ENCODE measurements at places on chromosomes 2 and 18.

- DNase-seq = no peak
These were observed 207.9 kb downstream of the GLI2 start for GRCh38 chr2:120943403-120944034.

DNA sequence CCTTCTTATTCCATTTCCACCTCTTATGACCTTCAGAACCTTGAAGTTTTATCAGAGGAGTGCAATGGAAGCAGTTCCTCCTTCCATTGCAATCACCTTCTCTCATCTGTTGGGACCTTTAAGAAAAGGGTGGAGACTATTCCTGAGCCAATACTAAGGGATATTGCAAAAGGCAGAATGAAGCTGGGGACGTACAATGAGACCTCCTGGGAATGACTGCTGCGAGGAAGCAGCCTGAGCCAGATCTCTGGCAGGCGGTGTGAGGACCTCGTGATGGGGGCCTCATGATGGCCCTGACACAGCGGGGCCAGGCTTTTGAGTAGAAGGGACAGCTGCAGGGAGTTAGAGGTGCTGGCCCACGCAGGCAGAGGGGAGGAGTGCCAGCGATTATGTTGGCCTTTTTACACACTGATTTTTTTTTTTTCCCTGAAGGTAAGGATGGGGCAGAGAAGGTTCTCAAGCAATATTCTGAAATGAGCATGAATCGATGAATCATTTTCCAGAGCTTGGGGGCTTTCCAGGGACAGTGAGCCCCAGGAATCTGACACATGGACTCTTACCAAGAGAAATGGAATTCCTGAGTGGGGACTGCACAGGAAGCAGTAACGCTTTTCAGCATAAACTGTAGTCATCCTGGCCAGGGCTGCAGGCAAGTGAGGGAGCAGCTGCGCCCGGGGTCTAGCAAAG lies 40.0 kb upstream of the LAPTM4A start:
- no peak for DNase-seq

DNA sequence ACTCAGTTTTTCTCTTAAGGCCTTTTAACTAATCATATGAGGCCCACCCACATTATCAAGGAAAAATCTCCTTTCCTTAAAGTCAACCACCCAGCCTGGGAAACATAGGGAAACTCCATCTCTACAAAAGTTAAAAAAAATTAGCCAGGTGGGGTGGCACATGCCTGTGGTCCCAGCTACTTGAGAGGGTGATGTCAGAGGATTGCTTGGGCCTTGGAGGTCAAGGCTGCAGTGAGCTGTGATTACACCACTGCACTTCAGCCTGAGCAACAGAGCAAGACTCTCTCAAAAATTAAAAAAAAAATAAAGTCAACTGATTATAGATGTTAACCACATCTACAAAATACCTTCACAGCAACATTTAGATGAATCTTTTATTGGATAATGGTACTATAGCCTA lies 5.8 kb downstream of the DPYSL5 start:
- DNase-seq = no peak

DNA sequence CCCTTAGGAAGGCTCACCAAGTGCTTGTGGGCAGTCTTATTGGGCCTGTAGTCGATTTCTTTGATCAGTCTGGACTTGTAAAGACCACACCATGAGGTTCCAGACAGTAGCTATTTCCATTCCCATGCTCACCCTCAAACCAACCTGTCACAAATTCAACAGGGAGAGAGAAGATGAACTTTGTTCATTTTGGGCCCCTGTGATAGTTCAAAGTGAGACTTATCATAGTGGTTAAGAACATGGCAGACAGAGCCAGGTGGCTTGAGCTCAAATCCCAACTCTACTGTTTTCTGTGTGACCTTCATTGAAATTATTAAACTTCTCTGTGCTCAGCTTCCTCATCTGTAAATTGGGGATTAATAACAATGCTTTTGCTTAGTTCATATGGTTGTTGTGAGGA lies 53.9 kb upstream of the CTLA4 start:
- DNase-seq = no peak

- DNase-seq = no peak
These were observed 167.1 kb upstream of the RBMS1 start for GRCh38 chr2:160660741-160661140.

GRCh38 chr18:73006331-73006730 lies 138.5 kb upstream of the NETO1 start:
- no peak for DNase-seq

- no peak for DNase-seq
These were observed 92.3 kb downstream of the RAB3GAP1 start for GRCh38 chr2:135144343-135144742.

- DNase-seq = no peak
These were observed 159.5 kb downstream of the ACKR3 start for GRCh38 chr2:236728916-236729670.

DNA sequence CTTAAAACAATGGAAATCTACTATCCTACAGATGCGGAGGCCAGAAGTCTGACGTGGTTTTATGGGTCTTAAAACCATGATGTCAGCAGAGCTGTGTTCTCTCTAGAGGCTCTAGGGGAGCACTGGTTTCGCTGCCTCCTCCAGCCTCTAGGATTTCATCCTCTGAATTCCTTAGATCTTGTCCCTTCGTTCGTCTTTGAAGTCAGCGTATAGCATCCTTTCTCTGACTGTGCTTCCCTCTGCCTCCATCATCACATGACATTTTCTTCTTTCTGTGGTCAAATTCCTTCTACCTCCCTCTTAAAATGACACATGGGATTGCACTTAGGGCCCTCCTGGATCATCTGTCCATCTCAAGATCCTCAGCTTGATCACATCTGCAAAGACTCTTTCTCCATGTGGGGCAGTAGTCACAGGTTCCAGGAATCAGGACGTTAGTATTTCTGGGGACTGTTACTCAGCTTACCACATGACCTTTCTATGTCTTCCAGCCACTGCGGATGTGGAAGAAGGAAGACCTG lies 22.7 kb upstream of the NCK2 start:
- DNase-seq = no peak

- no peak for DNase-seq
These were observed 109.5 kb downstream of the FMNL2 start for GRCh38 chr2:152444448-152444847.

DNA sequence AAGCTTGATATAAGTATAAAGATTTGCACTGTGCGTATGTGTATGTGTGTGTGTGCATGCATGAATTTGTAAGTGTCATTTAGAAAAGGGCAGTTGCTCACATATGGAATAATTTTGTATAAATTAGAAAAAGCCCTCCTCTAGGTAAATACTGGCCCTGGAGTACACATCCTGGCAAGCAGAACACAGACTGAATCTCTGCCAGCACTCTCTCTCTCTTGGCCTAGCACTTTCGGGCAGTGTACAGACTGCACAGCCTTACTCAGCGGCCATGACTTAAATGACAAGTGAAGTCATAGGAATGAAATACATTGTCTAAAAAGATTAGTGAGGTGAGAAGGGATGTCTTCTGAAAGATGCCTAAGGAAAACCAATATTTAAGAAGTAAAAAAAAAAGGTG lies 214.1 kb downstream of the RDH14 start:
- DNase-seq = no peak

DNA sequence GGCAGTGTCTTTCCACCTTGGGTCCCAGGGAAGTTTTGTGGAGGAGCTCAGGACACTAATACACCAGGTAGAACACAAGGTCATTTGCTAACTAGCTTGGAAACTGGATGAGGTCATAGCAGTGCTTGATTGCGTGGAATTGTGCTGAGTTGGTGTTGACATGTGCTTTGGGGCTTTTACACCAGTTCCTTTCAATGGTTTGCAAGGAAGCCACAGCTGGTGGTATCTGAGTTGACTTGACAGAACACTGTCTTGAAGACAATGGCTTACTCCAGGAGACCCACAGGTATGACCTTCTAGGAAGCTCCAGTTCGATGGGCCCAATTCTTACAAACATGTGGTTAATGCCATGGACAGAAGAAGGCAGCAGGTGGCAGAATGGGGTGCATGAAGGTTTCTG lies 5.9 kb downstream of the CTLA4 start:
- DNase-seq = no peak

DNA sequence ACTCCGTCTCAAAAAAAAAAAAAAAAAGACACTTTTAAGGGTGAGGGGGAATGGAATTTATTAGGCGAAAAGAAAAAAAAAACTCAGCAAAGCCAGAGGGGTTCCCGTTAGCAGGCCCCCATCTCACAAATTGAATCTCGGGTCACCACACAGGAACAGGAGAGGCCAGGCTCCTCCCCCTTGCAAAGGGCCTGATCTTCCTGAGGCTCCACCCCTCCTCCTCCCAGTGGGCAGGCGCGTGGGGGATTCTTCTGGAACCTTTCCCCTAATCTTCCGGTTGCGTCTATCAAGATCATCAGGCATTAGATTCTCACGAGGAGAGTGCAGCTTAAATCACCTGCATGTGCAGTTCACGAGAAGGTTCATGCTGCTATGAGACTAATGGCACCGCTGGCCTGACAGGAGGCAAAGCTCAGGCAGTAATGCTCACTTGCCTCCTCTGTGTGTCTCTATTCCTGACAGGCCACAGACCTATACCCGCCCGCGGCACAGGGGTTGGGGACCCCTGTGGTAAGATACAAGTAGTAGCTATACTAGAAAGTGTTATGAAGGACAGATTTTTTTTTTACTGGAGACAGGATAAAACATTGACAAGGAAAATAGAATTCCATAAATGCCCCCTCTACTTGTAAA lies 45.8 kb downstream of the TAF4B start:
- no peak for DNase-seq

DNA sequence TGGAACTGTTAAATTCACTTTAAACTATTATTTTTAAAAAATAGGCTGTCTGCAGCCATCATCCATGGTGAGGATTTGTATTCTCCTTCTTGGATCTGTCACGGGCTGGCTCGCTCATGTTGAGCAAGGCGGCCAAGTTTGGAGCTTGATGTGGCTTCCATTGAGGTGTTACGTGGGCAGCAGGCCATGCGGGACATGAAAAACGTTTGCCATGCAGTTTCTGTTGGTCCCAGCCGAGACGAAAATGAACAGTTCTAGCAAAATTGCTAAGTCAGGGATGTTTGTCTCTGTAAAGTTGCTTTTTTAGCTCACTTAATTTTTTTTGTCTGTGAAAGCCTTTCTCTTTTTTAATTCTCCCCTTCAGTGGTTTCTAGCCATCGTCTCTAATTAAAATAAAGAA lies 70.2 kb upstream of the MGAT5 start:
- no peak for DNase-seq

- DNase-seq = no peak
These were observed 25.5 kb upstream of the IL37 start for GRCh38 chr2:112885506-112885902.

GRCh38 chr2:9057939-9058761 lies 54.7 kb upstream of the MBOAT2 start:
- DNase-seq = no peak

GRCh38 chr2:88221365-88221942 lies 51.3 kb downstream of the THNSL2 start:
- DNase-seq = no peak

DNA sequence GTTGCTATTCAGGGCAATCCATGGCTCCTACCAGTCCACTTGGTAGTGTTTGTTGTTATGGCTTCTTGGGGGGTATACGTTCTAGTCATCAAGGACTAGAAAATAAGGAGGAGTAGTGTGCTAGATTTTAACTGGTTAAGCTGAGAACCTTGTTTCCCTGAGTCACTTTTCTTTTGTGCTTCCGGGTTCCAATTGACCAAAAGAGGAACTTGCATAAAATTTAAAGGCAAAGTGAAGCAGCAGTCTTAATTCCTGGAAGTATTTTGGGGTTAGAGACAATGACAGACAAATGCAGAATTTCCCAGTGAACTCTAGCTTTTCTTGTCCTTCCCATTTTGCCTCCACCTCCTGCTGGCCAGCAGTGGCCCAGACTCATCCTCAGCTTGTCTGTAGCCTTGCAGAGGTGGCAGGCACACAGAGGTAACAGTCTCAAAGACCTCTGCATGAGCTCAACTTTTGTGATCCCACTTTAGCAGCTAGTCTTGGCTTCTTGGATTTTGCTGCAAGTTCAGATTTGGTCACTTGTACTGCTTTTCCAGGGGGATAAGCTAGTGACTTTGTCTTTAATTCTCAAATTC lies 1105.8 kb upstream of the NXPH2 start:
- DNase-seq = no peak

- no peak for DNase-seq
These were observed 8.9 kb upstream of the KCNK3 start for GRCh38 chr2:26683583-26683982.

DNA sequence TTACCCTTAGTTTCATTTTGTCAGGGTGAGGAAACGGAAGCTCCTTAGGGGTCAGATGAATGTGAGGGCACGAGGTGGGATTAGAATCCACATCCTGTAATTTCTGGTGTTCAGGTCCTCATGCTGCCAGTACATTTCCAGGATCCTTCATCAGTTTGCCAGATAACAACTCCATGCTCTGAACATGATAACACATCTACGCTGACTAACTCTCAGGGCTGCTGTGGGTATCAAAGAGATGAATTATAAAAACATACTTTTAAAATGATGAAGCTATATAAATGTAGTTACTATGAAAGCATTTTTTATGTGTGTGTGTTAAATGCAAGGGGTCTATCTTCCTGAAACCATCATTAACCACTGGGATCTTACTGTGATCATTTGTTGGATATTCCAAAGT lies 325.9 kb downstream of the SLC8A1 start:
- DNase-seq = no peak

DNA sequence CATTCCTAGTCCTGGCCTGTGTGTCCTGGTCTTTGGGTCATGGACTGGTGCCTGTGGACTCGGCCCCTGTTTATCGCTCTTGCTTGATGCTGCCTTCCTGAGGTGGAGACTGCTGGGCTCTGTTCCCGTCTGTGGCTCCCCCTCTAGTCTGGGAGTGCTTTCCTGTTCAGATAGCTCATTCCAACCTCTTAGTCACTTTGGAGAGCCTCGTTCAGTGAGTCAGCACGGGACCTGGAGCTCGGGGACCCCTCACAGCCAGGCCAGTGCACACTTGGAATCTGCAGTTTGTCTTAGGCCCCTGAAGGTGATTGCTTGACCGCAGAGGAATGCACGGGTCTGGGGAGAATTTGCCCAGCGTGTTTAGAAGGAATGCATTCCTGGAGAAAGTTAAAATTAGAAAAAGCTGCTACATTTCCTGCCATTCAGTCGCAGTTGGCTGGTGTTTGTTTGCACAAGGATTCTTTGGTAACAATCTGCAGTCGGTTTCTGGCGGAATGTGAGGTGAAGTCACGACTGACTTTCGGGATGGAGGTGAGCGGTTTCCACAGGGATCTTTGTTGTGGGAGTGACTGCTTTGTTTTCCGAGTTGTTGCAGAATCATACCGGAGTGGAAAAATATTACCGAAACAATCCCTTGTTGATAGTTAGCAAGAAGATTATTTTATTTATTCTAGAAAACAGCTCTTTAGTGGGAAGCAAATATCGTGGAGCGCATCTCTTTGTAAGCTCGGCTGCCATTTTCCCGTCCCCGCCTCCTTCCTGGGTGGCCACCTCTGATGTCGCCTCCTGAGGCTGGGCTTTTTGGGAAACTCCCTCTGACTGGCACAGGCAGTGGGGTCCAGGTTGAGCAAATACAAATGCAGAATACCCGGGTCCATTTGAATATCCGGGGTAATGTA lies 29.6 kb downstream of the SH3BP4 start:
- DNase-seq = no peak

GRCh38 chr2:154386186-154386585 lies 312.3 kb upstream of the KCNJ3 start:
- no peak for DNase-seq

- no peak for DNase-seq
These were observed 163.3 kb downstream of the QPCT start for GRCh38 chr2:37507703-37508102.

- no peak for DNase-seq
These were observed 15.8 kb upstream of the ATOH8 start for GRCh38 chr2:85737961-85738360.

Data from NCI-H1417 treated with DMSO at 0.1 percent for 48 hours (cell line).